ENCODE measurements at places on chromosomes 16 and 17. TPM values are rescaled to one million over a fixed set of nuclear protein-coding genes. Genes with fewer than 3 reads are reported as not detected.

GRCh38 chr17:30084788-30085187 is 31.8 kb upstream of the NSRP1 start:
- H3K27me3 ChIP-seq = peaks cover 12% of the 10 kb centered on the region
- H3K4me1 ChIP-seq = no peaks in the 10 kb centered on the region
- no peak overlapping the region for H3K27ac ChIP-seq
- no peak for DNase-seq
- no peak overlapping the region for H3K4me3 ChIP-seq

- no peak for DNase-seq
- no peak overlapping the region for H3K27ac ChIP-seq
- no peaks in the 10 kb centered on the region for H3K27me3 ChIP-seq
Observed at GRCh38 chr17:82977606-82978005, 101.8 kb upstream of the METRNL start.

The NHERF2 gene
- total RNA-seq = 2.8 TPM

The ABCA6 gene
- total RNA-seq = 0.08 TPM

DNA sequence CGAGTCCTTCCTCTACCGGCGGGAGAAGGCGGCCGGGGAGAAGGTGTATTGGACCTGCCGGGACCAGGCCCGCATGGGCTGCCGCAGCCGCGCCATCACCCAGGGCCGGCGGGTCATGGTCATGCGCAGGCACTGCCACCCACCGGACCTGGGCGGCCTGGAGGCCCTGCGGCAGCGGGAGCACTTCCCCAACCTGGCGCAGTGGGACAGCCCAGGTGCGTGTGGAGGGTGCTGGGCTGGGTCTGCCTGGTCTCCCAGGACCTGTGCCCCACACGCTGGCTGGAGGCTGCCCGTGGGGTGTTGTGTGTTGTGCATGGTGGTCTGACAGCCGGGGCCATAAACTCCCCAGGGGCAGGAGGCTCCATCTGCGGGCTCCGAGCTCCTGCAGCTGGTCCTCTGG is 25.4 kb downstream of the FLYWCH1 start:
- DNase-seq = no peak
- H3K27ac ChIP-seq = no peak overlapping the region
- H3K36me3 ChIP-seq = peaks cover 35% of the 10 kb centered on the region
- no peak overlapping the region for H3K4me3 ChIP-seq
- peaks cover 8% of the 10 kb centered on the region for H3K4me1 ChIP-seq
- no peaks in the 10 kb centered on the region for H3K27me3 ChIP-seq

DNA sequence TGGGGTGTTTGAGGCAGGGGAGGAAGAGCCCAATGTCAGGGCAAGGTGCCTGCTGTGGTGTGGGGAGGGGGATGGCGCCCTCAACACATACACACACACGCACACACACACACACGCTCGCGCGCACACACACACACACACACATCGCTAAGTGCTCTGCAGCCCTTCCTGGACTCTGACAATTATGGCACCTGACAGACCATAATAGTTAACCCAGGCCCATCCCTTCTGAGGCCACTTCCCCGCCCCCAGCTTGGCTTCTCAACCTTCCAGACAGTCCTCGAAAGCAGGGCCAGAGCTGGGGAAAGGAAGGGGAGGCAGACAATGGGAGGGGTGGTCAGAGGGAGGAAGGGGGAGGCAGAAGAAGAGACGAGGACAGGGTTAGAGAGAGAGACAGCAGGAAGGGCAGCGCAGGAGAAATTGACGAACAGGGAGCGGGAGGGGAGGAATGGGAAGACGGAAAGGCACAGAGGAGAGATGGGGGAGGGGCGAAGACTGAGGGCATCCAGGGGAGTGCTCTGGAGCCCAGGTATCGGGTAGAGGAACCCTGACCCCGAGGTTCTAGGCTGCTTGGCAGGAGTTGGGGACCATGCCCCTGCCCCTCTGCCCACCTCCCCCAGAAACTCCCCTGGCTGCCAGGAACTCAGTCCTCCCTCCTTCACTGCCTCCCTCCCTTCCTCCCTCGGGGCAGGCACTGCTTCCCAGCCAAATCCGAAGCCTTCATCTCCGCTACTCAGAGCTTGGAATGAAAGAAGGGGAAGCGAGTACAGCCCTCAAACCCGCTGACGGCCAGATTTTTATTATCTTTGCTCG is 4.0 kb downstream of the SRCIN1 start:
- peaks cover 23% of the 10 kb centered on the region for H3K4me1 ChIP-seq
- DNase-seq = no peak
- no peaks in the 10 kb centered on the region for H3K36me3 ChIP-seq
- peaks cover 70% of the 10 kb centered on the region for H3K27me3 ChIP-seq

GRCh38 chr16:84700446-84701300 is 873 bp downstream of the USP10 start:
- no peaks in the 10 kb centered on the region for H3K27me3 ChIP-seq
- peaks cover 2% of the 10 kb centered on the region for H3K36me3 ChIP-seq
- peaks cover 43% of the 10 kb centered on the region for H3K4me1 ChIP-seq

DNA sequence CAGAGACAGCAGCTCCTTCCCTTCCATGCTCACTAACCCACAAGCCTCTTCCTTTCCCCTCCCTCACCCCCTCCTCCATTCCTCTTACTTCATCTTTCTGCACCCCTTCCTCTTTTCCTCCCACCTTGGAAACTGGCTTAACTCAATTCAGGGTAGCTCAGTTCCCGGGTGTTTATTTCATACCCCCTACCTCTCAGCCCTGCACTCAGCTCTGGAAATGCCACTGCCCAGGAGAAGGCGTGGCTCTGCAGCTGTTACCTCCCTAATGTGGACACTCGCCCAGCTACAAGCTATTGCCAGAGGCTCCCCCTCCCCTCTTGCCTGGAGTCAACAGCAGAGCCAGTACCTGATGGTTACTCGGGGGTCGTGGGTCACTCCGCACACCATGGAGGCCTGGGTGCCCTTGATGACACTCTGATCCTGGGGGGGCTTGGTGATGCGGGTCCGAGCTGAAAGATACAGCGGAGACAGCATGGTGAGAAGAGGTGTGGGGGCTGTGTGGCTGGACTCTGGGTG is 118.4 kb upstream of the CDC42EP4 start:
- H3K36me3 ChIP-seq = peaks cover 4% of the 10 kb centered on the region
- peak overlapping the region; percentile 25 for H3K27ac ChIP-seq
- DNase-seq = no peak

DNA sequence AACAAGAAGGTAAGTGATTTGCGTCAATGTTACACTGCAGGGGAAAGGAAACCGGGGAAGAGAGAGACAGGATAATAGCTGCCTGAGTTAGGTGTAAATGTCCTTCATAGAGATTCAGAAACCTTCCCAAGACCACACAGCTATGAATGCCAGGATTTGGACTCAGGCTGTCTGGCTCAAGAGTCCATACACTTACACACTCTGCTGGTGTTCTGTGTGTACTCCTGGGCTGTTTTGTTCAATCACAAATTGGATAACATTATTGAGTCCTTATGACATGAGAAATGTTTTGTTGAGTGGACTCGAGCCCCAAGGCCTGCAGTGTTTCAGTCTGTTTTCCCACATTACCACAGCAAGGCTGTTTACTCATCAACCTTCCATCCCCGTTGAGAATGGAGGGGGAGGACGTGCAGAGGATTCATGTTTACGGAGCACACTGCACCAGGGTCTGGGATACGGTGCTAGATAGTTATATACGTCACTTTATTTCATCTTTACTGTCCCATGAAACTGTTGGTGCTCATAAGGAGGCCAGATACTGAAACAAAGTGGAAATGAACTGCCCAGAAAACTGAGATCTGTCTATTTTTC is 450.8 kb downstream of the HAPSTR1 start:
- H3K27me3 ChIP-seq = no peaks in the 10 kb centered on the region
- no peak for DNase-seq
- H3K36me3 ChIP-seq = no peaks in the 10 kb centered on the region
- H3K27ac ChIP-seq = no peak overlapping the region
- H3K4me1 ChIP-seq = no peaks in the 10 kb centered on the region

DNA sequence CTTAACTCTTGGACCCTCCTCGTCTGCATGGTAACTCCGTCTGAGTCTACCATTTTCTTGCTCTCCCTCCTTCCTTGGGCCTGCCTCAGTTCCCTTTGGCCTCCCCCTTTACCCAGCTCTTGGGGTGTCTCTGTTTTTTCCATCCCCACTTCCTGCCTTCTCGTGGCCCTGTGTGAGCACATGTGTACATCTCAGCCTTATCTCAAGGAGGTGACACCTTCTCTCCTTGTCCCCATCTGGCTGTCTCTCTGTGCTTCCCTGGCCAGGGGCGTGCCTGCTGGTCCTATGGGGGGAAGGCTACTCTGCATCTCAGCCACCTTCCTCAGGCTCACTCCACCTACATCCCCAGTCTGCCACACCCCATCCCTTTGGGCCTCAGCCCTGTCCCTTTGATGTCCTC is 6.6 kb downstream of the CTF1 start:
- peak overlapping the region; percentile 90 for H3K4me3 ChIP-seq
- H3K4me1 ChIP-seq = peaks cover 54% of the 10 kb centered on the region
- H3K27ac ChIP-seq = peak overlapping the region; percentile 99
- H3K36me3 ChIP-seq = peaks cover 3% of the 10 kb centered on the region

DNA sequence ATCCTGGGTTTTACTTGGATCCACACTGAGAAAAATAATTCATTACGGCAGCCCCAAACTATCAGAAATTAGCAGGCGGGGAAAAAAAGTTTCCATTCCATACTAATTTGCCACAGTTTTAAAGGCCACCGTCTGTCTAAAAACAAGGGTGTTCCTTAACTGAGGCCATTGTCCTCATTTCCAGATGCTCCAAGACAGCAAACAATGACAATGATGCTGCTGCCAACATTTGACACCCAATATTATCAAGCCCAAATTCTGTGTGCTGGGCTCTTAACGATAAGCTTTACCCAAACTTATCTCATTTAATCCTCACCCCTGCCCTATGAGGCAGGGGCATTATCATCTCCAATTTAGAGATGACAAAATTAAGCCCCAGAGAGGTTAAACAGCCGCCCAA is 26.3 kb downstream of the CUEDC1 start:
- H3K36me3 ChIP-seq = no peaks in the 10 kb centered on the region
- no peak overlapping the region for H3K4me3 ChIP-seq
- no peak overlapping the region for H3K27ac ChIP-seq
- peaks cover 14% of the 10 kb centered on the region for H3K27me3 ChIP-seq

DNA sequence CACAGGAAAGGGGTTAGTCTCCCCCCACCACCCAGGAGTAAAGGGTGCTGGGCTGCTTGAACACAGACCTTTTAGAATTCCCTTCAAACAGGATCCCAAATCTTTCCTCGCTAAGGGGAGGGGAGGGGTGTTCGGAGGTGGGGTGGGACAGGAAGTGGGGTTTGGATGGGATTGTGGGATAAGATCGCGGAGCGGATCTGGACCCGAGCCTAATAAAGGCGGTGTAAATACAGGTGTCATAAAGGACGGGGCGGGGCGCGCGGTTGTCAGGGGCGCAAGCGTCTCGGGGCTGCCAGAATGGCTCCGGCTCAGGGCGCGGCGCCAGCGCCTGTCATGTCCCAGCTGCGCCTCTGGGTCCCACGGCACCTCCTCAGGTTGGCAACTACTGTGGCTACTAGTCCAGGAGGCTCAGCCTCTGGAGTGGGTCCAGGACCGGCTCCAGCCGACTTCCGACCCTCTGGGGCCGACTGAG is 59.8 kb upstream of the FBXO47 start:
- no peak overlapping the region for H3K27ac ChIP-seq
- peaks cover 25% of the 10 kb centered on the region for H3K27me3 ChIP-seq
- peaks cover 8% of the 10 kb centered on the region for H3K4me1 ChIP-seq
- H3K4me3 ChIP-seq = peak overlapping the region; percentile 34
- H3K36me3 ChIP-seq = no peaks in the 10 kb centered on the region
- peak; percentile 39 for DNase-seq

The KCTD19 gene
- 0.65 TPM for total RNA-seq

DNA sequence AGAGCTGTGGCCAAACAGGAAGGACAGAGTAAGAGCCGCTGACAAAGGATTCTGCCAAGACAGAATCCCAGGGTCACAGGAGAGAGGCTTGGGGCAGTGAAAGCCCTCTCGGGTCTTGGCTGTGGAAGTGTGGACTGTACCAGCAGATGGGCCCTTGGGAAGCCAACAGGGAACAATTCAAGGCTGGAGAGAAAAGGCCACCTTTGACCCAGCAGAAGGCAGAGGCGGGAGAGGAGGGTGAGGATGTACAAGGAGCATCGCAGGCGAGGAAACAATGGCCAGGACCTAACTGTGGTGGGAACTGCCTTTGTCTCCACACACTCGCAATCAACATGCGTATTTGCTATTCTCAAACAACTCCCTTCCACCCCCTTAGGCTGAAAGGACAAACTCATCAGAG is 15.7 kb downstream of the CARHSP1 start:
- peak overlapping the region; percentile 5 for H3K27ac ChIP-seq
- H3K4me1 ChIP-seq = peaks cover 60% of the 10 kb centered on the region
- H3K27me3 ChIP-seq = no peaks in the 10 kb centered on the region
- no peak overlapping the region for H3K4me3 ChIP-seq

The ANKS4B gene
- not detected for total RNA-seq

GRCh38 chr17:53134548-53134947 is 688.2 kb upstream of the KIF2B start:
- no peaks in the 10 kb centered on the region for H3K36me3 ChIP-seq
- no peak overlapping the region for H3K27ac ChIP-seq
- no peak overlapping the region for H3K4me3 ChIP-seq
- no peaks in the 10 kb centered on the region for H3K27me3 ChIP-seq

GRCh38 chr17:13962716-13963240 is 106.5 kb upstream of the COX10 start:
- DNase-seq = no peak
- no peaks in the 10 kb centered on the region for H3K36me3 ChIP-seq
- H3K4me3 ChIP-seq = no peak overlapping the region
- H3K27me3 ChIP-seq = no peaks in the 10 kb centered on the region
- peaks cover 7% of the 10 kb centered on the region for H3K4me1 ChIP-seq

DNA sequence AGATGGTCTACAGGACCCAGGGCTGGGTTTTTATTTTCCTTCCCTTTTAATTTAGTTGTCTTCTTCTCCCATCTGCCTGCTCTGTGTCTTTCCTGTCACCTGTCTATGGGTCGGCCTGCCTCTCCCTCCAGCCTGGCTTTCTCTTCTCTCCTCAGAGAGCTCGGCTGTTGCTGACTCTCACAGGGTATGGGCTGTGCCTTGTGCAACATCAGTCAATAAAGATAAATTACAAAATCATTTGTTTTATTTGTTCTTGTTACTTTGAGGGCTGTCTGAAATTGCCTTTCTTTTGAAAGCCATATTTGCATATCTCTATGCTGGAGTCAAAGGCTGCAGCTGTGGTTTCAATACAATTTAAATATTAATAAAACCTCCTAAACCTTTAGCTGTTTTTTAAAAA is 15.6 kb downstream of the RND2 start:
- no peak overlapping the region for H3K27ac ChIP-seq
- no peaks in the 10 kb centered on the region for H3K27me3 ChIP-seq
- no peaks in the 10 kb centered on the region for H3K4me1 ChIP-seq
- no peak overlapping the region for H3K4me3 ChIP-seq
- DNase-seq = no peak
- H3K36me3 ChIP-seq = peaks cover 14% of the 10 kb centered on the region

GRCh38 chr16:85090181-85090580 is 22.1 kb downstream of the CIBAR2 start:
- H3K27me3 ChIP-seq = no peaks in the 10 kb centered on the region
- H3K27ac ChIP-seq = no peak overlapping the region
- H3K4me1 ChIP-seq = peaks cover 25% of the 10 kb centered on the region
- no peak overlapping the region for H3K4me3 ChIP-seq
- H3K36me3 ChIP-seq = no peaks in the 10 kb centered on the region
- no peak for DNase-seq

DNA sequence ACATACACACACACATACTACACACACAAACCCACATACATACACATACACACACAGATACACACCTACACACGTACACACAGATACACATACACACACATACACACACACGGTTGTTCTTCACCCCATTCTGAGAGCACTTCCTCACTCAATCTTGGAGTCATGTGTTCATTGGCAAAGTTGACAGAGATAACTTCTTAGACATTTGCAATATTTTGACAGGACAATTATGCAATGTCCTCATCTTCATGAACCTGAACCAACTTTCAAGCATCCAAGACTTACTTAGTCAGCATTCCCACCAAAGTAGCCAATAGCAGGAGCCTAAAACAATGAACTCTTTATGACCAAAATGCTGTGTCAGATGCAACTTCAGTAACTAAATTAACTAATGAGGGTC is 77.1 kb upstream of the DNAH17 start:
- peaks cover 7% of the 10 kb centered on the region for H3K27me3 ChIP-seq
- no peak for DNase-seq
- H3K4me1 ChIP-seq = peaks cover 7% of the 10 kb centered on the region
